Activated T-cell treated with anti-CD3 and anti-CD28 coated beads for 4 hours (primary cell): ENCODE measurements at places on chromosomes 16 and 17.

- DNase-seq: no peak
Observed at GRCh38 chr16:62657116-62657515, 620.9 kb upstream of the CDH8 start.

- no peak for DNase-seq
Observed at GRCh38 chr16:503150-504071, 24.1 kb upstream of the CAPN15 start.

DNA sequence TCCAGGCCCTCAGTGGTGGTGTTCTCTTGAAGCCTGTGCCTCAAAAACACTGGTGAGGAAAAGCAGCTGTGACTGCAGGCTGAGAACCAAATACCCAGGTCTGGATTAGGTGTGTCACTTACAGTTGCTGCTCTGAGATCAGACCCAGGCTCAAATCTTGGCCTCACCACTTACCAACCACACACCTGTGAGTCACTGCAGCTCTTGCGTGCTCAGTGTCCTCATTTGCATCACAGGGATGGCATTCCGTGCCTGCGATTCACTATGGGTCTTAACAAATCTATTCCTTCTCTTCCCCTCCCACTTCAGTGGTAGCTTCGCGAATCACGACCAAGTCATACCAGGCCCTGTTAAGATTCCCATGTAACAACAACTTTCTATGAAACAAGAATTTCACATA is 233.4 kb upstream of the HSBP1 start:
- no peak for DNase-seq

- DNase-seq: no peak
Observed at GRCh38 chr16:7997966-7998365, 592.3 kb downstream of the TMEM114 start.

GRCh38 chr17:28812748-28813377 is 29.7 kb downstream of the FAM222B start:
- DNase-seq: no peak

DNA sequence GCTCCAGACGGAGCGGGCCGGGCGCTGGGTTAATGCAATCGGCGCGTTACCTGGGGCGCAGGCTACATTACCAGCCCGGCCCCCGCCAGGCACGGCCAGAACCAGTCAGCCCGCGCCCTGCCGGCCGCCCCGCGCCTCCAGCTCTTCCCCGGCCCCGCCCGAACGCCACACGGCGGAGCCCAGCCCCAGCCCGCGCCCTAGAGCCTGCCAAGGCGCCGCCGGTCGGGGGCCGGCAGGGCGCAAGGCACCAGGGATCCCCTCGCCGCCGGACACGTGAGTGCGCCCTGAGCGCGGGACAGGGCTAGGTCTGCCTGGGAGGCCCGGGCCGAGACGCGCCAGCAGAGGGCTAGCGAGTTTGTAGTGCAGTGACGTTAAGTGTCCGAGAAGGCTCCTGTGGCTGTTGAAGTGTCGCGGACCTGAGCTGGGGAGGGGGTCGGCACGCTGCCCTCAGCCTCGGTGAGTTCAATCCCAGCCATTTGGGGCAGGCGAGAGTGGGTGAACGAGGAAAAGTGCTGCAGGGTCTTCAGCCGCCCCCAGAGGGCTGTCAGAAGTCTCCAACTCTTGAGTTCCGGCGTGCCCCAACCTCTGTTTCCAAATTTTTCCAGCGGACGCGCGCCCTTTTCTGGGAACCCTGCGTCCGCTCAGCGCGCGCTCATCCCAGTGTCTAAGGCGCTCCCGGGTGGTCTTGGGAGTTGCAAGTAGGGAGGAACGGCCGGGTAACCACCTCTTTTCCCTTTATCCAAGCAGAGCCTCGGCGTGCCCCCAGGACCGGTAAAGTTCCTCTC is at the start of gene SLC6A2:
Gene SLC6A2, plus strand, starts transcription at position 92 of the 785 bp plus-strand sequence. CDS start 707 bp downstream, outside the sequence.
- no peak for DNase-seq

DNA sequence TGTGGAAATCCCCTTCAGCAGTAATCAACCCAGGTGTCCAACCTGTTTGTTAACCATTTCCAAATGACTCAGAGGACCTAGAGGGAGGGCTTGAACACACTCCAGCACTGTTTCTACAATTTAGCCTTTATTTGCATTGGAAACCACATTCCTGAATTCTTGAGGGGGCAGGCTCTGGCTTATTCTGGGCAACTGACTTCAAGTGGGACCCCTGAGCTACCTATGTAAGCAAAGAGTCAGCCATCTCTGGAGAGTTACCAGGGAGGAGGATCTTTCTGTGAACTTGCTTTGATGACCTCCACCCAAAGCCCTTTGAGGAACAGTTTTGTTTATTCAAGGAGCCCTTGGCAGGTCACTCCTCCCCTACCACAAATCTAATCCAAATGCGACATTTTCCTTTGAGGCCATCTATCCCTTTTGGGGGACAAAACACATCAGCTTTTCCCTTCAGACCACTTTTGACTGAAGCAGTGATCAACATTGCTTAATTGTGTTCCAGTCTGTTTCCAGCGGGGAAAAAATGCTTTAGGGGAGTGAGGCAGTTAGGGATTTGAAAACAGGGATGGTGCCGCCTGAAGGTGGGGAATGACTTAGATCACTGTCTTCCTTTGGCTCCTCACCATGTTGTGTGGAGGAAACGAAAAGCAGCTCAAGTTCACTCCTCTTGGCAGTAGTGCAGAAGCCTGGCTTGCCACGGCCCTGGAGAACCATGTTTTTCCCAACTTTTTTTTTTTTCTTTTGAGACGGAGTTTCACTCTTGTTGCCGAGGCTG is 46.2 kb downstream of the TUBD1 start:
- no peak for DNase-seq

GRCh38 chr17:75874323-75875181 is 3.8 kb downstream of the TRIM47 start:
- no peak for DNase-seq

DNA sequence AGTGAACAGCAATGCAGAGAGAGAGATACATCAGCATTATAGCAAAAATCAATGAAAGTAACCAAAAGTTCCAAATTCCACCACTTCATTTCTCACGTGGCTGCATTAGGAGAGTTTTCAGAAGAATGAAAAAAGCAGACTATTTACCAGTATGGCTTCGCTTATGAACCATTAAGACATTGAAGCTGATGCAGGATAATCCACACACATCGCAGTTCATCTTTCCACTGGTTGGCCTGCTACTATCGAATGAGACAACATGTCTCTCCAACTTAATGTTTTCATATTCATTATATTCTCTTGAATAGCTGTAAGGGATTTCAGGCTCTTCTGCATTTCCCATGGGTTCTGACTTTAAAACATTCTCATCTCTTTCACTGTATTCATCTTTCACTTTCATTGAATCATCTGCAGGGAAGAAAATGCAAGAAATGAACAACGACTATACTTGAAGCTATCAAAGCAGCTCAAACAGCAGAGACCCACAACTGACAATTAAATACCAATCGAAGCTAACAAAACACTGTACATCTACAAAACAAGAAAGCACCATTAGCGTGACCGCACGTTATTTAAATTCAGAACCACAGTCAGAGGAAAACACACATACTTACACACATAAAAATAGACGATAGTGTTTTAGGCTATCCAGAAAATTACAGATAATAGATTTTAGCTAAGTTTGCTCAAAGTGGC is 54.9 kb downstream of the GRB7 start:
- no peak for DNase-seq
